ENCODE measurements at places on chromosomes 6 and 20.

DNA sequence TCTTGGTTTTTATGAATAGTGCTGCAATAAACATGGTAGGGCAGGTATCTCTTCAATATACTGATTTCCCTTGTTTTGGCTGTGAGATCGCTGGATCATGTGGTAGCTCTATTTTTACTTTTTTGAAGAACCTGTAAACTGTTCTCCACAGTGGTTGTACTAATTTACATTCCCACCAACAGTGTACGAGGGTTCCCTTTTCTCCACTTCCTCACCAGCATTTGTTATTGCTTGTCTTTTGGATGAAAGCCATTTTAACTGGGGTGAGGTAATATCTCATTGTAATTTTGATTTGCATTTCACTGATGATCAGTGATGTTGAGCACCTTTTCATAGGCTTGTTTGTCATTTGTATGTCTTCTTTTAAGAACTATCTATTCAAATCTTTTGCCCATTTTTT, 8.0 kb upstream of the ARG1 start:
- no peak for DNase-seq

GRCh38 chr20:51140671-51141070, 117.8 kb upstream of the KCNG1 start:
- no peak for DNase-seq

DNA sequence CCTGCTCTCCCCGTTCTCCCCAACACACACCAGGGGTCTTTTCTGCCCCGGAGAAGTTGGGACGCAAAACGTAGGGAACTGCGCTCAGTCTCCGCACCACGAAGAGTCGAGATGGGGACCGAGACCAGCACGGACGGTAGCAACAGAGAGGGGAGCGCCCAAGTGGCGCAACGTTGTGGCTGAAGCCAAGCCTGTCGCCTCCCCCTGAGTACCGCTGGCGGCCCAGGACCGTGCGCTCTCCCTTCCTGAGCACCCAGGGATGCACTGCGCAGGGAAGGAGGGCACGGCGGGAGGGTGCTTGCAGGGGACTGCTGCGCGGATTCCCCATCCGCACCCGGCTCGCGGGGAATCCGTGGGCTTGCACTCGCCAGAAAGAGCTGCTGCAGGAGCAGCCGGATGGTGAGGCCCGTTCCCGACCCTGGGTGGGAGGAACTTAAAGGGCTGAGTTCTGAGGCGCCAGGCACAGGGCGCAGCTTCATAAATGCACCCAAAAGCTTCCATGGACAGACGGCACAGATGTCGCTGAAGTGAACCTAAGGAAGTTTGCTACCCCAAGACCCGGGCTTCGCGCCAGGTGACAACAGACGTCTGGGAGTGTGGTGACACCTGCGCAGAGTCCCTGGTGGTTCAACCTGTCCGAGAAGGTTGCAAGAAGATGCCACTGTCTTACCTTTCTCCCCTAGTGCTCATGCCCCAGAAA, 178.7 kb downstream of the TBXT start:
- DNase-seq, result no peak

GRCh38 chr6:108872575-108872974, 24.4 kb downstream of the ARMC2 start:
- DNase-seq, result no peak

GRCh38 chr6:25919657-25920056, 10.8 kb downstream of the SLC17A2 start:
- no peak for DNase-seq

DNA sequence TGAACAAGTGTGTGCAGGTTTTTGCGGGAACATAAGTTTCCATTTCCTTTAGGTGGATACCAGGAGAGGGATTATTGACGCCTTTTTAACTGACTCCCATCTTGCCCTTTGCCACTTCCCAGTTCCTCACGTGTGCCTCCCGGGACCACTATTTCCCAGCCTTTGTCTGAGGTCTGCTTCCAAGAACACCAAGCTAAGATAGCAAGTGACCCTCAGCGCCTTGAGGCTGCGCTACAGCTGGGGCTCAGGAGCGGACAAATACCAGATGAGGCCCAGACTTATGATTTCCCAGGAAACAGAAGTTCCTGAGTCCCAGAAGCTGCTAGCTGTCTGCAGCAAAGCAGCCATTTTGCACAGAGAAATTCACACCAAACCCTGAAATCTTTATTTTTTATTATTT, 216.7 kb downstream of the SYNDIG1 start:
- DNase-seq, result no peak

GRCh38 chr20:17465236-17465635, 65.9 kb downstream of the BFSP1 start:
- no peak for DNase-seq

DNA sequence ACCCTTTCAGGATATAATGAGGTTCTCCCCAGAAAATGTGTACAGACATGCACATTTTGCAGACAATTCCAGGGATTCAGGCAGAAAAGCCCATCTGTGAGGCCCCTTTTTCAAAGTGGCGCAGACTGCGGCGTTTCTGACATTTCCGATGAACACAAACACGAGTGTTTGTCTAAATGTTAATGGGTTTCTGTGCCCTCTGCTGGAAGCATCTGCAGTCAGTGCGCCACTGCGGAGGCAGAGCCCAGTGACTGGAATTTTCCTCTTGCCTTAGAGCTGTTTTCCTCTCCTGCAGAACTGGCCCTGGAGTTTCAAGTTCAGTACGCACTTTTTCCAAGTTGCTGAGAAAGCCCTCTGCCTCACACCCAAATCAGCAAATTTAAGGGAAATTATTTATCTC, 15.3 kb downstream of the ANKRD60 start:
- peak; percentile 82 for DNase-seq

- DNase-seq, result no peak
Measured at GRCh38 chr6:33915134-33915533, 111.3 kb upstream of the MLN start.

GRCh38 chr6:157464653-157465535, 83.9 kb downstream of the ZDHHC14 start:
- no peak for DNase-seq

DNA sequence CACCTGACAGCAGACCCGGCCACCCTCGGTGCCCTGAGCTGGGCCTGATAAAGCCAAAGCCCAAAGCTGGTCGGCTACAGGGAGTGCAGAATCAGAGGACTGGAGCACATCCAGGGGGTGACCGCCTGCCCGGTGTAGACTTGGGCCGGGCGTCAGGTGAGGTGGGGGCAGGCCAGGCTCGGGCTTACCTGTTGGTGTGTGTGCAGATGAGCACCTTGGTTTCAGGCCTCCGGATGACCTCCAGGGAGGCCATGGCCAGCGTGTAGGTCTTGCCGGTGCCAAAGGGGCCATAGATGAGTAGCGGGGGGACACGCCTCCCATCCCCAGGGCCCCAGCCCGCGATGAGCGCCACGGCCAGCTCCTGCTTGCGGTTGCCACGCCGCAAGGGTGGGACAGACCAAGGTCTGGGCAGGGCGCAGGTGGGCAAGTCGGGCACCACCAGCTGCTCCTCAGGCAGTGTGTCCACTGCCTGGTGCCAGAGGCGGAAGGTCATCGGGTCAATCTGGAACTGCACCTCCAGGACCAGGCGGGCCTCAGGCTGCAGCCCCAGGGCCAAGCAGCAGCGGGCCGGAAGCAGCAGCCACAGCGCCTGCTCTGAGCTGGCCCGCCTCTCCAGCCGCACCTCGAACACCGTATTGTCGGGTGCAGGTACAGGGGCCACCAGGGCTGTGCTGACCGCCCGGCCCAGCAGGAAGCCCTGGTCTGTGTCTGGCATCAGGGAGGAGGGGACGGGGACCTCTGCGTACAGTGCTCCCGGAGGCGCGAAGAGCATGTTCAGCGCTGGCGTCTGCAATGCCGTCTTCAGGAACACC, 5.7 kb downstream of the HELZ2 start:
- DNase-seq, result no peak

GRCh38 chr6:154314084-154314483, 42.5 kb downstream of the IPCEF1 start:
- DNase-seq, result no peak

GRCh38 chr6:41850861-41851260, 44.3 kb downstream of the USP49 start:
- DNase-seq, result no peak

DNA sequence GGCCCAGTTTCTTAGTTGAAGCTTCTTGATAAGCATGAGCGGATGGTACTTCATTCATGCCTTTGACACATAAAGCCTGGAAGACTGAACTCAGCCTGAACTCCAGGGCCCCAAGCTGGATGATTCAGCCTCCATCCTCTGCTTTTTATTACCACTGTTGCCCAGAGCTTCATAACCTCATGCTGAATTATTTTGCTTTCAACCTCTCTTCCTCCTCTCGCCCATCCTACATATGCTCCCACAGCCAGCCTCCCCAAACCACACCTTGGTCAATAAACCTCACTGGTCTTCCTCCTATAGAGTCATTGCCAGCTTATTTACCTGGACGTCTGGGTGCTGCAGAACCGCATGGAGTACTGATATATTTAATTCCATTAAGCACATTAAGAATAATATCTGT, 59.4 kb downstream of the SLC35B3 start:
- no peak for DNase-seq

DNA sequence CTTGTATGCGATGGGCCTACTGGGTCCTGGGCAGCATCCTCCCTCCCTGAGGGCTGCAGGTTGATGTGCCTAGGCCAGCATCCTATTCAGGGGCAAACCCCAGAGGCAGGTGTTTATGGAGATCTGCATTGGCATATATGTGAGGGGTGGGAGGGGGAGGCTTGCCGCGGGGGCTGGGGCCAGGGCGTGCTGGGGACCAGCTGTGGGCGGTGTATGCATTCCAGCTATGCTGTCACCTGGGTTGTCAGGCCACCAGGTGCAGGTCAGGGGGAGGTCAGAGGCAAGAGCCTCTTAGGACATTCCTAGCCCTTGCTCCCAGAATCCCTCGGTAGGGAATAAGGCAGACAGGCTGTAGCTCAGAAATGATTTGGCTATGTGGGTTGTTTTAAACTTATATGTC, 11.9 kb downstream of the FOXA2 start:
- DNase-seq, result no peak

DNA sequence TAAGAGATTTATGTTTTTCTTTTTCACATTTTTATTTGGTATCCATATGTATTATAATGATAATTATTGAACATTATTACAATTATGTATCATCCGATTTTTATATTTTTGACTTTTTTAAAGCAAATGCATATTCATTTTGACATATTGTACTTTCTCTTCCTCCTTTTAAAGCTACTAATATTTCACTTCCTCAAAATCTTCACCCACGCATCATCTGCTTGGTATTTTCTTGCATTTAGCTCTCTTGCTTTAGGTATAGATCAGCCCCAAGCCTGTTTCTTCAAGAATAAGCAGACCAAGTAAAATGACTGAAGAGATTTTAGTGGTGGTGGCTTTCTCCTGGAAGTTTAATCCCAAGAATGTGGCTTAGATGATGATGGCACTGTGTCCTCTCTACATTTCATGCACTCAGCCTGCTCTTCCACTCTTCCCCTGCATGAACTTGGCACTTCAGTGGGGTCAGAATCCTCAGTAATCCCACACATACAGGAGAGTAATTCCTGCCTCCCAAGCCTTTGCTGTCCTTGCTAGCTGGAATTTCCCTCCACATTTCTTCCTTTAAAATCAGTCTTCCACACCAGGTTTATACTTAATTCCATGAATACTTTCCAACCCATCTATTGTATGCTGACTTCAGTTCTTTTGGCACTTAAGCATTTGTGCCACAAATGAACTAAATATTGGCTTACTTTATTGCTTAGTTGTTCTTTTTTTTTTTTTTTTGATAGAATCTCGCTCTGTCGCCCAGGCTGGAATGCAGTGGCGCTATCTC, 8.2 kb downstream of the NCOA7 start:
- no peak for DNase-seq

DNA sequence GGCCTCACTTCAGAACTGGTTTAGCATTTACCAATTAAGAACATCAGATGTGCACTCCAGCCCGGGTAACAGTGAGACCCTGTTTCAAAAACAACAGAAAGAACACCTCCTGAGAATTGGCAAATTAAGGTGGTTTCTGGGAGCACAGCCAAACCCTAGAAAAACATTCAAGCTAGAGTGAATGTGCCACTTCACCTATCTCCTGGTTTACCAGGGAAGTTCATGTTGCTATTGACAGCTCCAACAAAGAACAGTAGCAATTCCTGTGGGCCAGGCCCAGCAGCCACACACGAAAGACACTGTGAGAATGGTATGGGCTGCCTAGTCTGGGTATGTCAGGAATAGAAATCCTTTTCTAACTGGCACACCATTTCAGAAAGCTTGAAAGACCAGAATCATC, 4.9 kb downstream of the POLR1C start:
- DNase-seq, result no peak

DNA sequence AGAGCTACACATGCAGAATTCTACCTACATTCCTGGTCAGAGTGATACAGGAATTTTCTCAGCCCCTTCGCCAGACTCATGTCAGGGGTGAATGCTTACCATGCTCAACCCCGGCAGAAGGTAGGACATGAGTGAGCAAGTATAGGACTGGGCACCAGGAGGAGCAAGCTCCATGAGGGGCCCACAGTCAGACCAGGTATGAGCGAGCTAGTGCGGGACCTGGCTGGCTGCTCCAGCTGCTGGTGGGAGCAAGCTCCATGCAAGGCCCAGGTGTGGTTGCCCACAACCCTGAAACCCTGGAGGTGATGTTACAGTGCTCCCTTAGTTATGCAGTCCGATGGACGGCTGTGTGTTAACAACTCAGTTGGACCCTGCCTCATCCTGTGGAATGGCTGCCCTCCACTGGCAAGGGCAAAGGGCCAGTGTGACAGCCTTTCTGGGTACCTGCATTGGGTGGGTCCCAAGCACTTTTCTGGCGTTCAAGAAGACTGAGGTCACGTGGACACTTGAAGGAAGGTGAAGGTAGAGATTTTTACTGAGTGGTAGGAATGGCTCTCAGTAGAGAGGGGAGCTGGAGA, 503.5 kb upstream of the CITED2 start:
- DNase-seq, result no peak

GRCh38 chr20:59161721-59162120, 1.9 kb upstream of the ZNF831 start:
- no peak for DNase-seq

GRCh38 chr20:46590443-46590842, 40.0 kb upstream of the OCSTAMP start:
- DNase-seq, result no peak

DNA sequence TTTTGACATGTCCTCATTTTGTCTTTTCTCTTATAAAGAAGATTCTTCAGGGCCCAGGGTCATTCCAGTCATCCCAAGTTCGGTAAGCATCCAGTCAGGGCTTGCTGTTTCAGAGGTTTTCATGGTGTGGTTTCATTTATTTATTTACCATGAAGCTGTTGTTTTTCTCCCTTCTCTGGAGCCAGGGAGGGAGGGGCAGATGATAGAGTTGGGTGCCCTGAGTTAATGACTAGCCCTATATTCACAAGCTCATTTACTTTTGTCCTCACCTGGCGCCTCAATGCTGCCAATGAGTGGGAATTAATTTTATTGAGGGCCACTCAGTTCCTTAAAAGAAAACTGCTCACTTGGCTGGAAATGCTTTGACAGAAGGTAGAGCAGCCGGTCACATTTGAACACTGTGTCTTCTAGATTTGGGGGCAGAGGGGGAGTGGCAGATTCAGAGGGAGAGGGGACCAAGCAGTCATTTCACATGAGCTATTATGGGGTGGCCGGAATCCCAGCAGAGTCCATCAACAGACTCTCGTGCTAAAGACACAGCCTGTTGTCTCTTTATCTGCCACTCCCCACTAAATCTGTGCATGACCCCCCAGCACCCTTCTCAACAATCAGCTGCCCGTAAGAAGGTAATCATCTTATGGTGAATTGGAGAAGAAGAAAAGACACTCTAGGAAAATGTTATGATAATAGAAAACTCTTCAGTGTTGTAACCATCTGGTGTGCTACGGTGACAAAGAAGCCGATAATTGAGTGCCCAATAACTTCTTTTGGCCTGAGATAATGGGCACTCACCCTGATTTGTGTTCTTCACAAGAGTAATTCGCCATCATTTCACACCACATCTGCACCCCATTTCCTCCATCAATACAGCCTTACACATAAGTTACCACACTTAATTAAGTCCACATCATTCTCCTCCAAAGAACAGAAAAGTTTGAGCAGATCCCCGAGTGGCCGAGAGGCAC, 573.5 kb upstream of the JAG1 start:
- DNase-seq, result no peak
